CD4-positive, alpha-beta T cell treated with Interleukin-4 for 4 hours (primary cell): ENCODE measurements at places on chromosomes 2 and 18.
A peak's percentile ranks its signal among the peaks of the same experiment; 100 is the strongest.

- no peak for DNase-seq
These were observed 37.1 kb downstream of the BCL2L11 start for GRCh38 chr2:111157798-111158197.

DNA sequence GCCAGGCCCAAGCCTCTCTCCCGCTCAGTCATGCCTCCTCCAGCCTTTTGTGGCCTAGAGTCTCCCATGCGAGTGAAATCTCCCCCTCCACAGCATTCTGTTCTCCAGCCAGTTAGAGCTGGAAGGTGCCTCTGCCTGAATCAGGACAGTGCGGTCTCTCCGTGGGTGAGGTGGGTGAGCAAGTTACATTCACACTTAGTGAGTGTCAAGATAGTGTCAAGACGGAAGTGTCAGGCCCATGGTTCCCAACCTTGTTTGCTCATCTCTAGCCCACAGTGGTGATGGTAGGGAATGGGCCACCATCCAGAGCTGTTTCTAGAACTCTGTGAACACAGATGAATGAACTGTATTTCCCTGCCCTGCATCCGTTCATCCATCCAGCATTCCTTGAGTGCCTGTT, 59.5 kb downstream of the LPIN1 start:
- DNase-seq = no peak

GRCh38 chr2:27174638-27175037, 25.8 kb downstream of the TCF23 start:
- DNase-seq = no peak

DNA sequence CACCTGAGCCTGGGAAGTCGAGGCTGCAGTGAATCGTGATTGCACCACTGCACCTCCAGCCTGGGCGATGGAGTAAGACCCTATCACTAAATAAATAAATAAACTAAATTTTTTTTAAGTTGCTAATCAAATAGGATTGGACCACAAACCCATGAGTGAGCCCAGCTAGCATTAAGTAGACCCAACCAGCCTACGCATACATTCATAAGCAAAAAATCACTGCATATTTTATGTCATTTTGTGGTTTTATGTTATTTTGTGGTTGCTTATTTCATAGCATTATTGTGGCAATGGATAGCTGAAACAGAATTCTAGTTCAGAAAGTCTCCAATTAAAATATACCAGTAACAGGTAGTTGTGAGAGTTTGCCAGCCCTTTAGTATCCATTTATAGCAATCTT, 29.1 kb upstream of the ZC3H15 start:
- DNase-seq = no peak

- DNase-seq = no peak
These were observed 23.2 kb downstream of the IL1B start for GRCh38 chr2:112813280-112813966.

DNA sequence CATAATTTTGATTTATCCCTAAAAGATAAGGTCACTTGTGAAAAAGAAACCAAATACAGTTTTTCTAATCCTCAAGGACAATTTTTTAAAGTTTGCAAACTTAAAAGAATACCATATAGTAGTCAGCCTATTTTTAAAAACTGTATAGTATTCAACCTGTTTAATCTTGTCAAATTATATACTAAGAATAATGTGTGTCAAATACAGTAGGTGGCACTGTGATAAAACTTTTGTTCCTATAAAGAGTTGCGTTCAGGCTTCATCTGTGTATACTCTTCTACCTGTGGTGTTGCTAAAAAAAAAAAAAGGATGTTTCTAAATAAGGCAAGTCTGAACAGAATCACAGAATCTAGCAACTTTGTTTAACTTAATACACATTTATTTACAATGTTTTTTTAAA, 68.6 kb downstream of the CCDC138 start:
- peak; percentile 12 for DNase-seq

GRCh38 chr2:167430447-167430846, 542.2 kb downstream of the XIRP2 start:
- no peak for DNase-seq

GRCh38 chr2:73776381-73776780, 3.5 kb downstream of the DUSP11 start:
- no peak for DNase-seq

DNA sequence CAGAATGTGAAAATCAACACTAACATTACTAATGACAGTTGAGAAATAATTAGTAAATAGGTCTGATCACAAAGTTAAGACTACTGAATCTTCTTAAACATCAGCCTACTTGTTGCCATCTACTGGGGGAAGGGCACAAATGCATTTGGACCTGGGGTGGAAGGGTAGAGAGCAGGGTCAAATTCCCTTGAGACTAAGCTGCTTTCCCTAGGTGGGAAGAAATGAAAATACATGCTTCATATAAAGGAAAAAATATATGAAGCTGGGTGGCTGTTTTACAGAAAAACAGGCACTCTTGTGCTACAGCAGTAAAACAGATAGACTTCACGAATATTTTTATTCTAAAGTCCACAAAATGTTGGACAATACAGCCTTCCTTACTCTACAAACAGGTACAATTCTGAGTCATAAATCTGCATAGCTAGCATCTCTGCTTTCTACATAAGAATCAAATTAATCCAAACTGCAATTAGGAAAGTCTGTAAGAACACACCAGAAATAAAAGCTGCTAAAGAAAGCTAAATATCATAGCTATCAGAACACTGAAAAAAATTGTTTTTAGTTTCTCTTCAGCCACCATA, 10.9 kb downstream of the TRIP12 start:
- DNase-seq = peak; percentile 40

DNA sequence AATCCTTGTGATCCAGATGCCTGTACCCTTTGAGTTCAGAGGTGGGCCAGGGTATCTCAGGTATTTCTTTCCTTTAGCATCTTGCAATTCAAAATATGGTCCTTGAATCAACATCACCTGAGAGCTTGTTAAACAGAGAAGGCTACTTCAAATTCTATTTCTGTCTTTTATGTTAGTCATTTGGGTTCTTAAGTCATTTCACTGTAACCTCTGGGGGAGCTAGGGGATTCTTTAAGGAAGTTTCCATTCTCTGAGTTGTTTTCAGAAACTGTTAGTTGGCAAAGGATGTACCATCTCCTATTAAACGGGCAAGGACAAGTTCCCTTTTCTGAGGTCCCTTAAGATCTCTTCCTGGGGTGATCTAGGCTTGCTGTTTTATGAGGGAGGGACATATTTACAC, 16.6 kb downstream of the CFLAR start:
- DNase-seq = peak; percentile 49

DNA sequence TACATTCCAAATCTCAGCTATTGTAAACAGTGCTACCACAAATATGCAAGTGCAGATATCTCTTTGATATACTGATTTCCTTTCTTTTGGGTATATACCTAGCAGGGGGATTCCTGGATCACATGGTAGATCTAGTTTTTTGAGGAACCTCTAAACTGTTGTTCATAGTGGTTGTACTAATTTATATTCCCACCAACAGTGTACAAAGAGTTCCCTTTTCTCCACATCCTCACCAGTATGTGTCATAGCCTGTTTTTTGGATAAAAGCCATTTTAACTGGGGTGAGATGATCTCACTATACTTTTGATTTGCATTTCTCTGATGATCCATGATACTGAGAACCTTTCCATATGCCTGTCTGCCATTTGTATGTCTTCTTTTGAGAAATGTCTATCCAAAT, 6.3 kb upstream of the CCNT2 start:
- DNase-seq = no peak

DNA sequence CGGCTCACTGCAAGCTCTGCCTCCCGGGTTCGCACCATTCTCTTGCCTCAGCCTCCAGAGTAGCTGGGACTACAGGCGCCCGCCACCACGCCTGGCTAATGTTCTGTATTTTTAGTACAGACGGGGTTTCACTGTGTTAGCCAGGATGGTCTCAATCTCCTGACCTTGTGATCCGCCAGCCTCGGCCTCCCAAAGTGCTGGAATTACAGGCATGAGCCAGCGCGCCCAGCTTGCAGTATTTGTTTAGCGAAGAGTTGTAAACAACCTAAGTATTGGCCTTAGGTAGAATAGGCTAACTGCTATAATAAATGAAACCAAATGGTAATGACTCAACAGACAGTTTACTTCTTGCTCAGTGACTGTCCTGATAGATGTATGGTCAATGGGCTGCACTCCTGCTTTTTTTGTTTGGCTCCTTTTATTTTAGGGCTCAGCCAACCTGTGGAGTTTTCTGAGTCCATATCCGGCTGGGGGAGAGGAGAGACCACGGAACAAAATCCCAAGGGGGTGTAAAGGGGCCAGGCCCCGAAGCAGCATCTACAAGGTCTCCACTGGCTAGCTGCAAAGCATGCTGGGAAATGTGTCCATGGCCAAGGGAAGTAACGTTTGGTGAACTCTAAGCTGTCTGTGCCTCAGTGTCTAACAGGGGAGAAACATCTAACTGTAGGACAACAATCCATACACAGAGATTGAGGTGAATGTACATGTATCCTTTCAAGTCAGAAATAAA, 841.0 kb upstream of the ID2 start:
- DNase-seq = no peak

GRCh38 chr2:149483004-149483605, 104.5 kb downstream of the MMADHC start:
- DNase-seq = no peak

GRCh38 chr2:121212661-121213325, 72.2 kb downstream of the TFCP2L1 start:
- no peak for DNase-seq
